Activated naive CD4-positive, alpha-beta T cell treated with anti-CD3 and anti-CD28 coated beads, Interleukin-2, amount 10 ng/mL, durations not matched to agents 5 hours and 36 hours (primary cell): ENCODE measurements at places on chromosomes 7 and 10. TPM values are rescaled to one million over a fixed set of nuclear protein-coding genes. Genes with fewer than 3 reads are reported as not detected.

ANKRD2 gene
- total RNA-seq = not detected

PPP1R3C gene
- total RNA-seq = not detected

CLDN4 gene
- 0.22 TPM for total RNA-seq

VWA2 gene
- not detected for total RNA-seq

OR2A42 gene
- not detected for total RNA-seq

TRA2A gene
- total RNA-seq = 110 TPM

CPXM2 gene
- total RNA-seq = not detected

ASB10 gene
- not detected for total RNA-seq

TBX20 gene
- 0.38 TPM for total RNA-seq

HTRA1 gene
- not detected for total RNA-seq

CYP2C19 gene
- 0.07 TPM for total RNA-seq

DRGX gene
- total RNA-seq = not detected

TAS2R3 gene
- total RNA-seq = 1.5 TPM

TMEM176B gene
- not detected for total RNA-seq

FLNC gene
- total RNA-seq = not detected

OPN4 gene
- not detected for total RNA-seq

ZNF316 gene
- 29.8 TPM for total RNA-seq

LHFPL3 gene
- total RNA-seq = not detected

ZNF37A gene
- total RNA-seq = 19.1 TPM

ABCA13 gene
- not detected for total RNA-seq
